NCI-H748 treated with DMSO at 0.1 percent for 48 hours (cell line): ENCODE measurements at places on chromosomes 16 and 17.
A peak's percentile ranks its signal among the peaks of the same experiment; 100 is the strongest.

- DNase-seq, result no peak
Measured at GRCh38 chr17:20262226-20263114, 204.9 kb downstream of the LGALS9B start.

- DNase-seq, result no peak
Measured at GRCh38 chr16:64693946-64694345, 427.9 kb downstream of the CDH11 start.

DNA sequence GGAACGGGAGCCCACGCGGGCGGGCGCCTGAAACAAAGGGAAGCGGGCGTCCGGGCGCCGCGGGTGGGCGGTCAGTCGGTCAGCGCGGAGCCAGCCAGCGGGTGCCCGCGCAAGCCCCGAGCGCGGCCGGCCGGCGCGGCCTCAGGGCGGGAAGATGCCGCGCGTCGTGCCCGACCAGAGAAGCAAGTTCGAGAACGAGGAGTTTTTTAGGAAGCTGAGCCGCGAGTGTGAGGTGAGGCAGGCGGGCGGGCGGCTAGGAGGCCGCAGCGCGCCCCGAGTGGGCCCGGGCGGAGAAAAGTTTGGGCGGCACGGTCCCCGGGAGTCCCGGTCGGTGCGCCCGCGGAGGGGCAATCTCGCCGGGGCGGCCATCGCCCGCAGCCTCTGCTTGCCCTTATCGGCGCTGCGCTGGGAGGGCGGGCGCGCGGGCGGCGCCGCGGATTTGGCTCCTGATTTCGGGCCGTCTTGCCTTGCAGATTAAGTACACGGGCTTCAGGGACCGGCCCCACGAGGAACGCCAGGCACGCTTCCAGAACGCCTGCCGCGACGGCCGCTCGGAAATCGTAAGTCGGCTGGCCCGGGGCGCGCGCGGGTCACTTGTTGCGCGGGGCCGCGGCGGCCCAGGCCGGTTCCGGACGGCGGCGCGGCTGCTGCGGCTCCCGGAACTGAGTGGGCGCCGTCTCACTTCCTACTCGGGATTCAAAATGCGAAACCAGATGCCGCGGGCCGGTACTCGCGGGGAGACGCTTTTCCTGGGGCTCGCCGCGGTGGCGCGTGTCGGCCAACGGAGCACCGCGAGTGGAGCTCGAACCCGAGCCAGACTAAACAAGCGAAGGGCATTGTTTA lies 526 bp downstream of the CBFB start:
- no peak for DNase-seq

- no peak for DNase-seq
Measured at GRCh38 chr17:13569398-13570123, 32.2 kb downstream of the HS3ST3A1 start.

DNA sequence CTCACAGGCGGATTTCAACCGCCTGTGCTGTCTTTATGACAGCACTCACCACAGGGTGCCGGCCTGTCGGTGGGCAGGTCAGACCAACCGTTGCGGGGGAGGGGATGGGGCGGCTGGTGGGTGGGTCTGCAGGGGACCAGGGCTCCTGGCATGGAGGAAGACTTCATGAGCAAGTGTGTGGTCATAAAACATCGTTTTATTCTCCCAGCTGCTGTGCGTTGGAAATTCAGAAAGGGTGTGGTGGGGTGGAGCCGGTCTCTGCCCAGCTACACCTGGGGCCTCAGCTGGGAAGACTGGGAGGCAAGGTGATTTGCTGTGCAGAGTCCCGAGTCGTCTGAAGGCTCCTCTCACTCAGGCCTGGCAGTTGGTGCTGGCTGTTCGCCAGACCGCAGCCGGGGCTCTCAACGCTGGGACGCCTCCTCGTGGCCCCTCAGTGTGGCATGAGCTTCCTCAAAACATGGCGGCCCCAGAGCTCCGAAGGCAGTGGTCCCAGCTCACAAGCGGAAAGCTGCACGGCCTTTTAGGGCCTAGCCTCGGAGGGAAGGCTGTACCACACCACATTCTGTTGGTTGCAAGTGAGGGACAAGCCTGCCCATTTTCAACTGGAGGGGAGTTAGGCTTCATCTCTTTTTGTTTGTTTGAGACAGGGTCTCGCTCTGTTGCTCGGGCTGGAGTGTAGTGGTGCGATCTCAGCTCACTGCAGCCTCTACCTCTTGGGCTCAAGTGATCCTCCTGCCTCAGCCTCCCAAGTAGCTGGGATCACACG lies 45.8 kb upstream of the GSE1 start:
- DNase-seq, result no peak

GRCh38 chr17:43467981-43468581 lies 15.7 kb upstream of the DHX8 start:
- DNase-seq, result no peak

GRCh38 chr17:79944251-79944812 lies 91.3 kb downstream of the TBC1D16 start:
- DNase-seq, result no peak

DNA sequence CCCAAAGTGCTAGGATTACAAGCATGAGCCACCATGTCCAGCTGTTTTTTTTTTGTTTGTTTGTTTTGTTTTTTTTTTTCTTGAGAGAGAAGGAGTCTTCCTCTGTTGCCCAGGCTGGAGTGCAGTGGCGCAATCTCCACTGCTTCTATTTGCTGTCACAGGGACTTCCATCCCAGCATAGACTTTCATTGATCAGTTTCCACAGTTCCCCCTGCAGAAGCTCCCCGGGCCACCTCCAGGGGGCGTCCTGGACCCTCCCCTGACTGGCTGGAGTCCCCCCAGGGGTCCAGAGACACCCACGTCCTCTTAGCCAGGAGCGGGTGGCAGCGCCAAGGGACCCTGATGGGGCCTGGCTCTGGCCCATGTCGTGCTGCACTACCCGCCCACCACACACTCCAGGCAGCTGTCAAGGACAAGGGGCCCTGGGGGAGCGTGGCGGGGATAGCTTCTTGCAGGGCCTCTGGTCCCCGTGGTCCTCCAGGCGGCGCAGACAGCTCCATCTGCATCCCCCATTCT lies 3.1 kb upstream of the NPW start:
- no peak for DNase-seq

- peak; percentile 39 for DNase-seq
Measured at GRCh38 chr17:76540381-76541300, 797 bp downstream of the PRCD start.

DNA sequence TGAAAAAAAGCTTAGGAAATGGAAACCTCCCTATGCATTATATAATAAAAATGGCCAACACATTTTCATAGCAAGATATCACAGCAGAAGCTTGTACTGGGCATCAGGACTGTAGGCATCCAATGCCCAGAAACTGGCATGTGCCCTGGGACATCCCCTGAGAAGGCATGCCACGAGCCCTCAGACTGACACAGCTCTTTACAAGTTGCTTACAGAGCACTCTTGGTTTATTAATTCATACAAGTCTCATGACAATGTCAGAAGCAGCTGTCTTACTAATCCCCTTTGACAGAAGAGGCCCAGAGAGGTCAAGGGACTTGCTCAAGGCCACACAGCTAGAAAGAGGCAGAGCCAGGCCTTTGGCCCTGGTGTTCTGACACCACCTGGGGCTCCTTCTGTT lies 5.6 kb upstream of the CCL2 start:
- no peak for DNase-seq

DNA sequence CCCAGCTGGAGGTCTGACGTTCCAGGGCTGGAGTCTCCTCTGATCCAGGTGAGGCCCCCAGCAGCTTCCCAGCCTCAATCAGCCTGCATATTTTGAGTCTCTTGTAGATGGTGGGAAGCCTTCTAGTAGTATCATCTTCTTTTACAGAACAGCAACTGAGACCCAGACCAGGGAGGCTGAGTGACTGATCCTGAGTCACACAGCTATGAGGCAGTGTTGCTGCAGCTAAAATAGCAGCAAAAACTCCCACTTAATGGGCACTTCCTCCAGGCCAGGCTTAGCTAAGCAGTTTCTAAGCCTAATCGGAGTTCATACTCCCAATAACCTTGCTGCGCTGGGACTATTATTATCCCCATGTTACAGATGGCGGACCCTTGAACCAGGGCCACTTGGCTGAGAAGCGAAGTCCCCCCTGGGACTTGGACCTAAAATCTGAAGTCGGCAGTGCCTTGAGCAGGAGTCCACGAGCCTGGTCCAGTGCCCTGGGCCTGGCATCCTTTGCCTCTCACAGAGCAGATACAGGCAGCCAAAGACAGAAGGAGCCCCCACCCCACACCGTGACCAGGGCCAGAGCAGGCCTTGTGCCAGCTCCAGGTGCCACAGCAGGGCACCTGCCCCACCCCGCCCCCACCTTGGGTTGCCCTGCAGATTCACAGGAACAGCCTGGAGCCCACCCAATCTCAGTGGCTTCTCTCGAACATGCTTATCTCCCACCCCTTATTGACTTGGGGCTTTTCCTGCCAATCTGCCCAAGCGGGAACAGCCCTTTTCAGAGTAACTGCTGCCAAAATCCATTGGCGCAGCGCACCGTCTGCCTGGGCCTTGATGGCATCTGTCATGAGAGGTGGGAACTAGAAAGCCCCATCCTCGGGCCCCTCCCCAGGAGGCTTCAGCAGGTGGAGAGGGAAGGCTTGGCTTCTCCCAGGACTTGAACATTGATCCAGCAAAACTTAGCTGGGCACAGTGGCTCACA lies 65.1 kb downstream of the SOCS1 start:
- DNase-seq, result no peak

GRCh38 chr17:66200685-66201092 lies 8.8 kb upstream of the CEP112 start:
- peak; percentile 26 for DNase-seq

- DNase-seq, result no peak
Measured at GRCh38 chr16:23949630-23950290, 114.0 kb downstream of the PRKCB start.

GRCh38 chr17:81333616-81334368 lies 38.7 kb upstream of the SLC38A10 start:
- no peak for DNase-seq

- DNase-seq, result no peak
Measured at GRCh38 chr17:31198026-31198425, 99.0 kb downstream of the OMG start.

DNA sequence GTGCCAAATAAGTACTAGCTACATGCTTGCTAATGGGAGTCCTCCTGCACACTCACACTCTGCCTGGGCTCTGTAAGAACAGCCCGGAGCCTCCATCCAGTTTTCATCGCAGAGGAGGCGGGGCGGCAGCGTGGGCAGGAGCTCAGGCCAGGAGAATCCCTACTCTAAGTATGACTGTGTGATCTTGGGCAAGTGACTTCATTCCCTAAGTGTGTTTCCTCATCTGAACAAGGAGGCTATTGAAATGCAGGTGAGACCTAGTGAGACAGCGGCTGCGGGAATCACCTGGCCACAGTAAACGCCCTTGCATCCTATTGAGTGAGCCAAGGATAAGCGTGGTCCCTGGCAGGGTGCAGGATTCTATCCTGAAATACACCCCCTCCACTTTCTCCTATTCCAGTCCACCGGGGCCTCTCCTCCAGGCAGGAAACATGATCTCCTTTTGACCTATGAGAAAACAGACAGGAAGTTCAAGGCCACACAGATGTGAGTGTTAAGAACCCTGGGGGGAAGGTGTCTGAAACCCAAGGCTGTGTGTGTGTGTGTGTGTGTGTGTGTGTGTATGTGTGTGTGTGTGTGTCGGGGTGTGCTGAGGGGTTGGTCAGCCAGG lies 5.2 kb upstream of the RAI1 start:
- no peak for DNase-seq

GRCh38 chr17:13253733-13254410 lies 236.0 kb upstream of the ELAC2 start:
- DNase-seq, result no peak

DNA sequence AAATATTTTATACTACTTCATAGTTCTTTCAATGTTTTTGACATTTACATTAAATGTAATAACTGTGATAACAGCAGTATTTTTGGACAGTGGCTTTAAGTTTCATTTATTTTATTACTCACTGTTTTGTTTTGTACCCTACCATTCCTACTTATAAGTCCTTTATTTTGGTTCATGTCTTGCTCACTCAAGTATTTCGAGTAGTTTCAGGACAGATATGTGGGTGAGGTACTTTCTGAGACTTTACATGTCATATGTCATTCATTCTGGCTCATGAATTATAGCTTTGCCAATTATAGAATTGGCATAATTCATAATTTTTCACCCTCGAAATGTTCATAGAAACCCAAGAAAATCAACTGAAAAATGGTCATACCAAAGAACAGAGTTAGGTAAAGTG lies 44.4 kb downstream of the PIK3R5 start:
- DNase-seq, result no peak

GRCh38 chr16:25108054-25108453 lies 3.5 kb upstream of the LCMT1 start:
- no peak for DNase-seq

DNA sequence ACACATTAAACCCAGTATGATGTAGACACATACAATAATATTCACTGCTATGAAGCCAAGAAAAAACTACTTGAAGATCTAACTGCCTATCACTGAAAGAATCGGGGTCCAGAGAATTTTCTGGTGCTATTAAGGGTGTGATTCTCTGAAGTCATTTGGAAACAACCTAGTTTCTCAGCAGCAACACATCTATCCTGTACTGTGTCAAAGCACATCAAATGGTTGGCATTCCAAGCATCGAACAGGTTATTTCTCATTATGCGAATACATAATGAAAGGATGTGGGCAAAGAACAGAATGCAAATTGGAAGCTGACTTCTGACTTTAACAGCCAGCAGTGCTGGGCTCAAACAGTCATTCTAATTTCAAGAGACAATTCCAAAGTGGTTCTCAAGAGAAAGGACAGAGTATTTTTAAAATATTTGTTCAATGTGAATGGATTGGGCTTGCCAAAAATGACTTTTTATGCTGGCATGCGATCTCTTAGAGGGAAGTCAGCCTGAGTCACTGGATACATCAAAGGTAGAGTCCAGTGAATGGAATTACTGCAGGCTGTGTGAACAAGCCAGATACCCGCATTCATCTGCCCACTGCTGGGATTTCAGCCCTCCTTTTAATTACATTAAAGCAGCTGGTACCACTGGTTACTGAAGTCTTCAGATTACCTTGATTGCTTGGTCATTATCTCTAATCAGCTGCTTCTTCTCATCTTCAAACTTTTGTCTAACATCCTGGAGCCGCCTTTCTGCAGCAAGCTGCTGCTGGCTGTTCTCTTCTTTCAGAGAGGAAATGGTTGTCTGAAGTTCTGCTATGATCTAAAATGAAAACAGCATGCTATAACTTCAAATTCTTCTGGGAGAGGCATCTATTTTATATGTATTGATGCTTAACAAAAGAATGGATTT lies 181.2 kb upstream of the AXIN2 start:
- no peak for DNase-seq

GRCh38 chr16:71658771-71659170 lies 32.8 kb downstream of the MARVELD3 start:
- no peak for DNase-seq

DNA sequence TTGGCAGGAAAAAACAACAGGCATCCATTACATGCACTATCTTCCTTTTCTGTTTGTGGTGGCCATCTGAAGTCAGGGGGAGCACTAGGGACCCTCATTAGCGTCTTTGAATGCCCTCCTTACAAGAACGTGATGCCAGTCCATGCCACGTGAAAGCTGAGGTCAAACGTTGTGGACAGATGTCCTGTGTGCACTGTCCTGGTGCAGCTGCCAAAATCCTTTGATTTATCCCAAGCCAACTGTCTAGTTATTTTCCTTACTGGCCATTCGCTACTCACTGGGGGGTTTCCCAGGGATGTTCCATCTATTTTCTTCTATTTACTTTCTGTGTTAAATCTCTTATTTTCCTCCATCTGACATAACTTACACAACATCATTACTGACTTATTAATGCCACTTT lies 135.7 kb downstream of the ABCA8 start:
- no peak for DNase-seq
